ENCODE measurements at places on chromosomes 7 and 10.

DNA sequence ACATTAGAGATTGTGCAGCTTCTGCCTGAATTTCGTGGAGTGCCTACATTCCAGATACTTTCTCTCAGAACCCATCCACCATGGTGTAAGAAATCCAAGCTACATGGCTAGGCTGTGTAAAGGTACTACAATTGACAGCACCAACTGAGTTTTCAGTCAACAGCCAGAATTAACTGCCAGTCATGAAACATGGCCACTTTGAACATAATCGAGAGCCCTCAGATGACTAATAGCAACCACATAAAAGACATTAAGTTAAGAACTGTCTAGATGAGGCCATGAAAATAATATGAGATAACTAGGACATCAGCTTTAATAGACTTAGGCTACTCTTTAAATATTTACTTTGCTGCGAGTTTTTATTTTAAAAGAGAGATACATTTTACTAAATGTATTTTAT, 1106.8 kb upstream of the LRRTM3 start:
- DNase-seq: no peak

GRCh38 chr7:26195867-26196657, 4.5 kb downstream of the HNRNPA2B1 start:
- DNase-seq: no peak

- peak; percentile 1 for DNase-seq
These were observed 64.6 kb downstream of the EBF3 start for GRCh38 chr10:129899276-129900130.

DNA sequence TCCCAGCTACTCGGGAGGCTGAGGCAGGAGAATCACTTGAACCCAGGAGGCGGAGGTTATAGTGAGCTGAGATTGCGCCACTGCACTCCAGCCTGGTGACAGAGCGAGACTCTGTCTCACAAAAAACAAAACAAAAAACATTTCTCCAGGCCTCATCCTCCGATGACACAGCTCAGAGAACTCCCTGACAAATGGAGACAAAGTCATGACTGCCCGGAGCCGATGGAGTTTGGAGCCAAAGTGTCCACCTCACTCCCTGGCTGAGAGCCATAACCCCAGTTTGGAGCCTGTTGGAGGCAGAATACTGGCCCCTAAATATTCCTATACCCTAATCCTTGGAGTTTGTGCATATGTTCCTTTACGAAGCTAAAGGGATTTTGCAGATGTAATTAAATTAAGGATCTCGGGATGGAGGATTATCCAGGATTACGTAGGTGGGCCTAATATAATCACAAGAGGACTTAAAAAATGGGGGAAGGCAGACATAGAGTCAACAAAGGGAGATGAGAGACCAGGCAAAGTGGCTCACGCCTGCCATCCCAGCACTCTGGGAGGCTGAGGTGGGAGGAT, 22.7 kb downstream of the SSC4D start:
- no peak for DNase-seq

DNA sequence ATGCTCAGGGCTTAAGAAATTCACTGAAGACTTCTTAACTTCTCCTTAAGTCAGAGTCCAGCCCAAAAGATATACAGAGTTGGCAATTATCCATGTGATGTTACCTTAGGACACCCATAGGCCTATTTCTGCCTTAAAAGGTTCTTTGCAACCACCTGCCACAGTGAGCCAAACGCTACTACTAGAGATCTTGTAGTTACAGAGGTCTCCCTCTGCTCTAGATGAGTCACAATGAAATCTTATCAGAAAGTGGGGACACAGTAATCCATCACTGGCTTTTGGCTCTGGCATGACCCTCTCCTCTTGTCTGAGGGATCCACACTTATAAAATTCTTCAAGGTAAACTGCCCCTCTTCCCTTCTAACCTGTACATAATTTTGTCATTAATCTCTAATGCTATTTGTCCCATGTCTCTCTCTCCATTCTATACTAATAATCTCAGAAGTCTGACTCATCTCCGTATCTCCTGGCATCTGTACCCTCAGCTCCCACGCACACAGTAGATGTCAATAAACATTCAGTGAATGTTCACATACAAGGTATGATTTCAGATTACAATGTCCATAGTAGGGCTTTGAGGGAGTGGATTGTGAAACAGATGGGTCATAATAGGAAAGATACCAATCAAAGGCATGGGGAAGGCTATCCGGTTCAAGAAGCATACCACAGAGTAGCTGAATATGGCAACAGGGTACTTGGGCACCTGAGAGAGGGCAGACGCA, 112.1 kb downstream of the SGMS1 start:
- DNase-seq: no peak

- DNase-seq: no peak
These were observed 15.4 kb downstream of the NAMPT start for GRCh38 chr7:106269254-106269961.

DNA sequence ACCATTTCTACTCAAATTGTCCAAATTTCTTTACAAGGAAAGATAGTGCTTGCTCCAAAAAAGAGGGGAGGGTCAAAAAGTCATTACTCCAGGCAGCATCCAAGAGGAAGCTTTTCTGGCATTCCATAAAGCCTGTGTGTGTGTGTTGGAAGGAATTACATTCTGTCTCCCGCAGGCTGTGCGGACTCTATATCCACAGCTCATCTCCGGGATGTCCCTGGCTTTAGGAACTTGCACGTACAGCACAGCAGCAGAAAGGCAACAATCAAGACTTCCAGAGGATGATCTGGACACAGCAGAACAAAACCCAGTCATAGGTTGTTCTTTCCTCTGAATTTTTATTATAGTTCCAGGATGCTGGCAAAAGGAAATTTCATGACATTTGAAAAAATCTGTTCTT, 94.8 kb downstream of the ITIH5 start:
- DNase-seq: no peak

DNA sequence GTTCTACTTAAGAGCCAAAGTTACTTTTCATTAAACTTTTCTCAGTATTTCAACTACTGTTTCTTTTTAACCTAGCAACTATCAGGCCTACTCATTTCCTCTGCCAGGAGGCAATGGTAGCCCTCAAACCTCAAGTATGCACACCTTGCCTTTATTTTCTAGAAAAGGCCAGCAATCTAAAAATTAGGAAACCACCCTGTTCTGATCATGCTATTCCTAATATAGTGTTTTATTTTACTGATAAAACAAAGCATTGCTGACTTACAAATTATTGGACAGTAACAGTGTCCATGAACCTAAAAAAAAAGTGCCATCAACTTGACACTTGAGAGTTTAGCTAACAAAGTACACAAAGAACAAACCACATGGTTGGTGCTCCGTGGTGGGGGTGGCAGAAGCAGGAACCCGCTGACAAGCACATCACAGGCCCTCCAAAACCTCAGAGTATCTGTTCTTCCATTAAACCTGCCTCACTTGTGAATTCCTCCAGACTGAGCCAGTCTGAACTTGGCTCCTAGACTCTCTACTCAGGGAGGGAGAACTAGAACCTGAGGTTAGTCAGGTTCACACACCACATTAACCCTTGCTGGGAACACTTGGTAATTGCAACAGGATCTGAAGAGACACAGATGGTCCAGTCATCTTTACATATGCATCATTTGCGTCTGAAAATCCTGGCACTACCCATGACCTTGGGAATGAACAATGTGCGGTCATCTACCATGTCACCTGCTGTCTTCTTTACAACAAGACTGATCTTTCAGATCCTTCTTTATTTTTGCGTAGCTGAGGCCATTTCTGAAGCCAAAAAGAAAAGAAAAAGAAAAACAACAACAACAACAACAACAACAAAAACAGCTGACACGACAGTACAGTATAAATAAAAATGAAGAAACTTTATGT, 31.9 kb downstream of the PIP4K2A start:
- no peak for DNase-seq

GRCh38 chr7:135291809-135292253, 58.2 kb downstream of the STRA8 start:
- DNase-seq: no peak

DNA sequence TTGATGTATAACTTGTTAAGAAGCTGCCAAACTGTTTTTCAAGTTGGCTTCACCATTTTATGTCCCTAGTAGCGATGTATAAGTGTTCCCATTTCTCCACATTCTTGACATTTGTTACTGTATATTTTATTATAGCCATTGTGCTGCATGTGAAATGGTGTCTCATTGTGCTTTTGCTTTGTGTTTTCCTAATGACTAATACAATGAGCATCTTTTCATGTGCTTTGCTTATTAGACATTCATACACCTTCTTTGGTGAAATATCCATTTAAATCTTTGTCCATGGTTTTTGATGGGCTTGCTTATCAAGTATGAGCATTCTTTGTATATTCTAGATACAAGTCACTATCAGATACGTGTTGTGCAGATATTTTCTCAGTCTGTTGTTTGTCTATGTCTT, 203.0 kb downstream of the CCSER2 start:
- no peak for DNase-seq

- DNase-seq: no peak
These were observed 25.3 kb upstream of the PWWP2B start for GRCh38 chr10:132371641-132372081.

DNA sequence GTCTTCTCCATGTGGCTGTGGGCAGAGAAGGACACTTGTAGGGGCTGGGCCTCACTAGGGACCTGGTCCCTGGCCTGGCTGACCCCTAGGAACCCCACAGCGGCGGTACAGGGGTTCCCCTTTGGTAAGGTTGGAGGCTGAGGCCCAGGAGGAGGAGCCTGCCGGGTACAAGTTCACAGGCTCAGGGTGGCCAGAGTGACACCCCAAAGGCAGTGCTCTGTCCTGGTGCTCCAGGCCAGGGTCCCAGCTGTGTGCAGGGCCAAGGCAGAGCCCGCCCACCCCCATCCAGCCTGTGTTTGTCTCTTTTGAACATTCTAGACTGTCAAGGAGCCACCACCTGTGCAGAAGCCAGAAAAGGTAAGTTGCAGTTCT, 23.3 kb downstream of the ANTXRL start:
- no peak for DNase-seq

DNA sequence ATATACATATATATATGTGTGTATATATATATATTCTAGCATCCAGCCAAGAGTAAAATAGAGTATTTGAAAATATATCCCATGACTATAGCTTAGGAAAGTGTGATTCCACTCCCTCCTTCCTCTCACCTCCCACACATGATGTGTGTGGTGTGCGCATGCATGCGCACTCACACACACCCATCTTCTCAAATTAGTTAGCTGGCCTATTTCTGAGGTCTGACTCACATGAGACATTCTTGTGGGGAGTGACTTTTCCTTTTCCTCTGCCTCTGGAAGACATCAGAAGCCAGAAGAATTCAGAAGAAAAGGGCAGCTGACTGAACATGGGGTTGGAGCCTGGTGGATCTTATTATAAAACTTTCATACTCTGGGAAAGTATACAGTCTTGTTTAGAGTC, 793.5 kb upstream of the ZNF722 start:
- DNase-seq: no peak

- no peak for DNase-seq
These were observed 170.0 kb upstream of the CDCA7L start for GRCh38 chr7:22115689-22116088.

GRCh38 chr7:144403102-144403501, 391 bp downstream of the NOBOX start:
- no peak for DNase-seq

- no peak for DNase-seq
These were observed 279.8 kb downstream of the SEC23IP start for GRCh38 chr10:120172356-120172755.

DNA sequence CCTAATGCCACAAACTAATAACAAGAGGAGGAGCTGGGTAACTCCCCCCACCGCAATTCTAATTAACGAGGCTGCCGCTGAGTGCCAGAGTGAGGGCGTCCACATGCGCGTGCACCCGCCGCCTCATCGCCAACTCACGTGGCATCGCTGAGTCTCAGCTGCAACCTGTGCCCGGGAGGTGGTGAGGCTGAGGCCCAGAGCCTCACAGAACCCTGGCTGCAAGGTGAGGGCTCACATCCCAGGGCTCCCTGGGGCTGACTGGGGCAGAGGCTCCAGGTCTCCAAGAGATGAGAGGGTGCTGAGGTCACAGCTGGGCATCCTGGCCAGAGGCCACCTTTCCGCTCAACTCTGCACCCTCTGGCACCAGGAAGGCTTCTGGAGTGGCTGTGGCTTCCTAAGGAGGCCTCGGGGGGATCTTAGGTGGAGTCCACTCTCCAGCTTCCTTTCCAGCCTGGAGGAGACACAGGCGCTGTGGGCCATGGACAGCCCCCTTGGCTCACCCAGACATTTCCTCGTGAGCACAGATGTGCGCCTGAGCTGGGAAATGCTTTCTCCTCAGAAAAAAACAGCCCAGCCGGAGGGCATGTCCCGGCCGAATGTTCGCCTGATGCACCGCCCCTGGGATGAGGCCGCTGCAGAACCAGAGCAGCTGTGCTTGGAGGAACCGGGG, 242.6 kb downstream of the MAD1L1 start:
- no peak for DNase-seq

- no peak for DNase-seq
These were observed 13.6 kb downstream of the ZYX start for GRCh38 chr7:143394777-143395176.

DNA sequence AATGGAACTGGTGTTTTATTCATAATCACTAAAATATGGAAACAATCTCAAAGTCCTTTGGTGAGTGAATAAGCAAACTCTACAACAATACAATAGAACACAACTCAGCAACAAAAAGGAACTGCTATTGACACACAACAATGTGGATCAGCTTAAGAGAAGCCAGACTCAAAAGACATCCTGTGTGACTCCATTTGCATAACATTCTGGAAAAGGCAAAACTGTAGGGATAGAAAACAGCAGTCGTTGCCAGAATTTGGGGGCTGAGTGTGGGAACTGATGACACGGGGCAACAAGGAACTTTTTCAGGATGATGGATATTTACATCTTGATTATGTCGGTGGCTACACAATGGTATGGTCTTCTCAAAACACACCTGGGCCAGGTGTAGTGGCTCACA, 32.4 kb upstream of the SVIL start:
- DNase-seq: no peak

GRCh38 chr10:4219901-4220300, 434.9 kb upstream of the KLF6 start:
- no peak for DNase-seq

DNA sequence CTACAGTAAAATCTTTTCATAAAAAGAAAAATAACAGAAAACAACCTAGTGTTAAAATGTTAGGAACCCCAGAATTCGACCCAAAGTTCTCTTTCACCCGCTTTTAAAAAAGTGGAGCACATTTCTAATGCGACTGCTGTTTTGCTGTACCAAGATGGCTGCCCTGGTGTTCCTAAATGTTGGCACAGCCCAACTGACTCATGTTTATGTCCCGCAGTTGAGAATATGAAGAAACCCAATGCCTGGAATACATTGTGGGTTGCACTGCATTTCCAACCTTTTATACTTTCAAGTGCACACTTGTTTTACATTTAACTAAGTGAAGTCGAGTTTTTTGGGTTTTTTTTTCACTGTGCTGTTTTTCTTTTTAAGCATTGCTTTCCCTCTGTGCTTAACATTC, 944 bp downstream of the STEAP1B start:
- DNase-seq: no peak

GRCh38 chr10:54800741-54801421, at the start of gene PCDH15:
Gene PCDH15, minus strand, starts transcription at chr10:54801231. Its CDS starts 136,969 bp downstream, at chr10:54664262.
- DNase-seq: no peak

GRCh38 chr10:101027106-101027720, 3.7 kb downstream of the PDZD7 start:
- no peak for DNase-seq
